ENCODE measurements at places on chromosomes 16 and 17.
A peak's percentile ranks its signal among the peaks of the same experiment; 100 is the strongest.

- DNase-seq = no peak
Measured at GRCh38 chr17:76659928-76660655, 16.5 kb upstream of the ST6GALNAC1 start.

- no peak for DNase-seq
Measured at GRCh38 chr16:57775661-57776469, 26.4 kb downstream of the KIFC3 start.

DNA sequence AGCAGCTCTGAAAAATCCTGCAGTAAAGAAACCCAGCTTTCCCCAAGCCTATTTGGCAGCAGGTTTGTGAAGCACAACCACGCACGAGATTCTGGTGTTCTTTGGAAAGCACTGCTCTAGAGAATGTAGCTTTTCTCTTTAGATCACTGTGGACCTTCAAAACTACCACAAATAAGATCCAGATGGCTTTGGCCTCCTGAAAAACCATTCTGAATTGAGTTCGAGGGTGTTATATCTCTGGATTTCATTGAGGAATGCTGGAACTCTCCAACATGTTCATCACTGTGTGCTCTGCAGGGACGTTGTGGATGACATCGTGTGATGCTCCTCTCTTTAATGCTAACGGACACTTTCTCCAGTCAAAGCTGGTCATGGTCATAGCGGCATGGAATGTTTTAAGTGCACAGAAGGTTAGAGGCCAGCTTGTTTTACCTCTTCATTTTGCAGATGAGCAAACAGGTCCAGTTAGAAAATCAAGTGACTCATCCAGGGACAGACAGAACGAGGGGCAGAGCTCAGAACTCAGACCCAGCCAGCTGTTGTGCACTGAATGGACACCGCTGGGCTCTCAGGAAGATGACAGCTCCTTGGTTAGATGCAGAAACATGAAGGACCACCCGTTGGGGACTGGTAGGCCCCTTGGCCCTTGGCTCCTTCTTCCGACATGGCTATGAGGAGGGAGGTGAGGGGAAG, 37.2 kb downstream of the CCDC42 start:
- no peak for DNase-seq

DNA sequence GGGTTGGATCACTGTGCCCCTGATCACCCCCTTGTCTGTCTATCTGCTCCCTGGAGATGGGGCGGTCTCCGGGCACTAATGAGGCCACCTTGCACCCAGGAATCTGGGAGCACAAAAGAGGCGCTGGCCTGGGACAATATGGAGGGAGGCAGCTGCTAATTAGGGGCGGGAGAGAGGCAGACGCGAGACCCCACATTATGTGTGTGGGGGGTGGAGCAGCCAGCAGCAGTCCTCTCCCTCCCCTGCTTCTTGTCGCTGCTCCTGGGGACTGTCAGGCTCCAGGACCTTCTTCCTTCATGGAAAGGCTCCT, 324 bp upstream of the HCRT start:
- no peak for DNase-seq

DNA sequence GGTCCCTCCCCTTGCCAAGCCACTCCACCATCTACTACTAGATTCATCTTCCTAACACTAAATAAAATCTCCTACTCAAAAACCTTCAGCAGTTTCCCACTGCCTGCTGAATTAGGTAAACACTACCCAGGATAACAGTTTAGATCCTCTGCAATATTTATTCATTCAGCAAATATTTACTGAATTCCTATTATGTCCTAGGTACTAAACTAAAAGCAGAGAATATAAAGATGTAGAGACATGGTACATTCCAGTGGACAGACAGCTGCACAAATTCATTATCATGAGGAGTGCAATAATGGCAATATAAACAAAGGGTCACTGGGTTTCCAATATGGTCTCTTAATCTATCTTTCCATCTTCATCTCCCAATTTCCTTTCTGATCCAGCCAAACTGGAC, 30.7 kb upstream of the HOXB13 start:
- DNase-seq = no peak

GRCh38 chr16:188674-189073, 8.4 kb downstream of the HBQ1 start:
- no peak for DNase-seq

- no peak for DNase-seq
Measured at GRCh38 chr16:57266531-57267260, 17.8 kb downstream of the PLLP start.

DNA sequence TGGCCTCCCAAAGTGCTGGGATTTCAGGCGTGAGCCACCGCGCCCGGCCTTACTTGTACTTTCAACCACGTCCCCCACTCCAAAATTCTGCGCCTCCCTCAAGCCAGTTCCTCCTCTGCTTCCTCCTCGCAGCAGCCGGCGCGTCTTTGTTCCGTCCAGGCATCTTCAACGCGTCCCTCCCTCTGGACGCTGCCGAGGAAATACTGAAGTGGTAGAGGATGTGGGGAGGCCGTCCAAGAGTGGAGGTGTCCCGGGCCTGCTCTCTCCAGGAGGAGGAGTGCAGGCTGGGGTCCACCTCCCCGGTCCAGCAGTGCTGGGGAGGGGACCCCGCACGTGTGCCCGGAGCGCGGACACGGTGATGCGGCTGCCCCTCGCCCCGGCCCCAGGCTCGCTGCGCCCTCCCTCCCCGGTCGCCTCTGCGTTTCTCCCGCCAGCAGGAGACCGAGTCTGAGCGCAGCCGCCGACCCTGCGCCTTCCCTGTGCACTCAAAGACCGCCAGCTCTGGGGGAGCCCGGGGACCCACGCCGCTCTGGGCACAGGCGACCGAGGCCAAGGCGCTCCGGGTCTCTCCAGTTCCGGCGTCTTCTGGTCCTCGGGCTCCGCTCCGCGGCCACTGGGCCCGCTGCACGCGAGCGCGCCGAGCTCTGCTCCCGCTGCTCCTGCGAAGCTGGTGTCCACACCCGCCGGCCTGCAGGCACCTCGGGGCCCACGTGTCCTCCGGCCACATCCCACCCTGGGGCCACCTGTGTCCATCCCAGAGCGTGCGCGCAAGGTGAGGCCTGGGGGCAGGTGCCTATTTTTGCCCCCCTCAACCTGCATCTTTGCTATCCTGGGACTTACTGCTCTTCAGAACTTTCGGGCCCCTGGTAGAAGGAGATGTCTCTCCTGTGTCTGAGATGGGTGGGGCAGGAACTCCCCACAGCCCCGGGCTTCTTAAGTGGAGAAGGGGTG, 31.7 kb downstream of the OSBPL7 start:
- peak; percentile 49 for DNase-seq

GRCh38 chr16:89920723-89921122, 2.1 kb downstream of the MC1R start:
- DNase-seq = no peak

DNA sequence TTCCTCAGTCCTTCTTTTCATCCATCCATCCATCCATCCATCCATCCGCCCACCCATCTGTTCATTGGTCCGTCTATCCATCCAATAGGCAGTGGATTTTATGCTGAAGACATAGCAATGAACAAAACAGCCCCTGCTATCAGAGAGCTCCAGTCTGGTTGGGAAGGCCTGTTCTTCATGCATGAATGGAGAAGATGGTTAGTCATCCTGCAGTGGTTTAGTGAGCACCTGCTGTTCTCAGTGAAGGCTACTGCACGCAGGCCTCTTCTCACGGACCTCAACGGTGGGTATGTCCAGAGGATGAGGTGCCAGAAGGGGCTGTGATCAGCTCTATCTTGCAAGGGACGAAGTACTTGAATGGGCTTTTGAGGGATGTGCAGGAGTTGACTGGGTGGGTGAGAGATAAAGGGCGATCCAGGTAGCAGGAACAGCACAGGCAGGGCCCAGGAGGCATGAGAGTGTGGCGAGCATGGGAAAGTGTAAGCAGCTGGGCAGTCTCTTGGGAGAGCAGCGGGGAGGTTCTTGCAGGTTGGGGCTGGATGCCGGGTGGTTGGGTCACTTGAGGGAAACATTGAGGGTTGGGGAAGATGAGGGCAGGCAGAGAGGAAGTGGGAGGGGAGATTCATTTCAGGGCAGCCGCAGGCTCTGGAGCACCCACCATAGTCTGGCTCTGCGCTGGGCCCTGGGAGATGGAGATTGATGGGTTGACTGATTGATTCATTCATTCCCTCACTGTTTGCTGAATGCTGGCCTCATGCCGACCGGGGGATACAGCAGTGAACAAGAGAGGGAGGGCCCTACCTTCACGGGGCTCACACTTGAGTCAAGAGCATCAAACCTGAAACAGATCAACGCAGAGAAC, 115.0 kb upstream of the CIBAR2 start:
- no peak for DNase-seq

- no peak for DNase-seq
Measured at GRCh38 chr17:992933-993332, 4.0 kb upstream of the TIMM22 start.

- DNase-seq = no peak
Measured at GRCh38 chr17:62840871-62841270, 32.8 kb upstream of the MARCHF10 start.

DNA sequence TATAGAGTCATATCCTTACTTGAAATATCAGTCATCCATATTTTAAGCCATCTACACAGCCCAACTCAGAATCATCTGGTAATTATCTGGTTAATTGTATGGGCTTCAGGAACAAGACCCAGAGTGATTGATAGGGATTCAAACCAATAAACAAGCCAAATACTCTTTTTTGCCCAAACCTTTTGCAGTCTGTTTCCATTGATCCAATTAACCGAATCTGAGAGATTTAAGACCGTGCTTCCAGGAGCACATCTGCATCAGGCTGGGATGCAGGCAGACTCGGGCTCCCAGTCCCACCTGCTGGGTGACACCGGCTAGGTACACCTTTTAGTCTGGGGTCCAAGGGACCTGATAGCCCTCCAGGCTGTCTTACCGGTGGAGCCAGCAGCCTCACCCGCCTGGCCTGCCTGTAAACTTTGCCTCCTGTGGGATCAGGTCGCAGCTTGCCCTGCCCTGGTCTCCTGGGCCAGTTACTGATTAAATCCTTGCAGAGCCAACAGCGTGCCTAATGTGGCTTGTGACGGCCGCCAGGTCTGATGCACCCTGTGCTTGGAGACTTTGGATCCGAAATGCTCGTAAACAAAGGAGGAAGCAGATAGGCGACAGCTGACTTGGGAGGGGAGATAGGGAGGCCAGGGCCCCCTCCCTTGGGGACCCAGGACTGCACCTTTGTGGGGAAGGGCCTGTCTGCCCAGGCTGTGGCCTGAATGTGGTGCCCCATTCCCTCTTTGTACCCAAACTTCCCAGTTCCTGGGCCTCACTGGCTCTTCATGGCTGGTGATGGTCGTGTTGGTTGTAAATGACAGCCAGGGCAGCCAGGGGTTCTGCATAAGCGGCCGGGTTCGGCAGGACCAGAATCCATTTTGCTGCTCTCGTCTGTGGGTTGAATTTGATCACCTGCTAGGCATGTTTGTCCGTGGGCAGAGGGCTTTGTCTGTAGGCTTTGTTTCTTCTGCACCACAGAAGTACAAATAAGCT, 3.8 kb downstream of the CMIP start:
- DNase-seq = no peak

GRCh38 chr17:73197161-73197560, 4.3 kb downstream of the COG1 start:
- no peak for DNase-seq

Data from stimulated activated CD4-positive, alpha-beta T cell treated with anti-CD3 and anti-CD28 coated beads, Interleukin-12 subunit alpha, Interleukin-12 subunit beta, amount 100 ng/mL, for 24 hours (primary cell).